AG08395 (cell line): ENCODE measurements at places on chromosomes 13 and 19.

DNA sequence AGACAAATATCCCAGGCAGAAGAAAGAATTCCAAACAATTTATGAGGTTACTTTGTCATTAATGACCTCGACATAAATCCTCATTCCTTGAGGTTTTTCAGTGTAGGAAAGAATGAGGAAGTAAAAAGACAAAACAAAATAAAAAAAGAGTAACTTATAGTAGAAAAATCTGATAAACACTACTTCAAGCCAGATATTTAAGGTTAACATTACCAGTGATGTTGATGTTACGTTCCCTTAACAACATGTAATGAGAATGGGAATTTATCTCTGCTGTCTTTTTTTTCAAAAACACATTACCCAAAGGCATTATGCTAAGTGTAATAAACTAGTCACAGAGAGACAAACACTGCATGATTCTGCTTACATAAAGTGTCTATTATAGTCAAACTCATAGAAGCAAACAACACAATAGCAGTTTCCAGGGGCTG is 935.1 kb downstream of the SLITRK1 start:
- no peak for DNase-seq

DNA sequence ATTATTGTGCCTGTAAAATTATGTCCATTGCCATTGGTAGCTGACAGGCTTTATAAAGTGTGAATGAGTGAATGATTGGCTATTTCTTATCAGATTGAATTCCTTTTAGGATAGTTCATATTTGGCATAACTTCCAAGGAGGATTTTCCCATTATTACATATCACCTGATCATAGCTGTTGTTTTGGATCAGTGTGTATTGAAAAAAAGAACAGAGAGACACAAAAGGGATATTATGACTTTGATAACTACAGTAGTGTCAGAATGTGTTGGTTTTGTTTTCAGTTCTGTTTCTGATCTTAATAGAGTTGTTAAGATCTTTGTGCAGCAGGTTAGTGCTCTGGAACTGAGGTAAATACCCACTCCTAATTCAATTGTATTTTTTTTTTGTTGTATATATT is 103.8 kb downstream of the LRCH1 start:
- no peak for DNase-seq

GRCh38 chr19:3670796-3671679 is 29.2 kb downstream of the PIP5K1C start:
- DNase-seq, result peak; percentile 80

- no peak for DNase-seq
Observed at GRCh38 chr13:48733739-48734335, 80.1 kb downstream of the CYSLTR2 start.

GRCh38 chr13:64553411-64554129 is 2676.6 kb downstream of the PCDH9 start:
- DNase-seq, result no peak

GRCh38 chr19:43498233-43498842 is 6.2 kb downstream of the PHLDB3 start:
- no peak for DNase-seq

DNA sequence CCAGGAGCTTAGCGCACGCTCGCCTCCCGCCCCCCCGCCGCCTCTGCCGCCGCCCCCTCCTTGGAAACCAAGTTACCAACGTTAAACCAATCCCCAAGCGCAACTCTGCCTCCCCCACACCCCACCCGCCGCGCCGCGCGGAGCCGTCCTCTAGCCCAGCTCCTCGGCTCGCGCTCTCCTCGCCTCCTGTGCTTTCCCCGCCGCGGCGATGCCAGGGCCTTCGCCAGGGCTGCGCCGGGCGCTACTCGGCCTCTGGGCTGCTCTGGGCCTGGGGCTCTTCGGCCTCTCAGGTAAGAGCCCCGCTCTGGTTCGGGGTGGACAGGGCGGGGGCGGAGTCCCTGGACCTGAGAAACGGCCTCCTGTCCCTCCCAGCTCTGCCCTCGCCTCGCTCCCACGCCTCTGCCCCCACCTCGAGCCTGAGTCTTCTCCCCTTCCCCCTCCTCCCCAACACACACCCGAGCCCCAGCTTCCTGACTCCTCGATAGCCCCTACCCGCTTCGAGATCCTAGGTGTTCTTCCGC is at the start of gene ICAM5:
Gene ICAM5, plus strand, starts transcription at position 117 of the 521 bp plus-strand sequence. Its CDS starts 92 bp downstream, at position 209.
- DNase-seq, result no peak

DNA sequence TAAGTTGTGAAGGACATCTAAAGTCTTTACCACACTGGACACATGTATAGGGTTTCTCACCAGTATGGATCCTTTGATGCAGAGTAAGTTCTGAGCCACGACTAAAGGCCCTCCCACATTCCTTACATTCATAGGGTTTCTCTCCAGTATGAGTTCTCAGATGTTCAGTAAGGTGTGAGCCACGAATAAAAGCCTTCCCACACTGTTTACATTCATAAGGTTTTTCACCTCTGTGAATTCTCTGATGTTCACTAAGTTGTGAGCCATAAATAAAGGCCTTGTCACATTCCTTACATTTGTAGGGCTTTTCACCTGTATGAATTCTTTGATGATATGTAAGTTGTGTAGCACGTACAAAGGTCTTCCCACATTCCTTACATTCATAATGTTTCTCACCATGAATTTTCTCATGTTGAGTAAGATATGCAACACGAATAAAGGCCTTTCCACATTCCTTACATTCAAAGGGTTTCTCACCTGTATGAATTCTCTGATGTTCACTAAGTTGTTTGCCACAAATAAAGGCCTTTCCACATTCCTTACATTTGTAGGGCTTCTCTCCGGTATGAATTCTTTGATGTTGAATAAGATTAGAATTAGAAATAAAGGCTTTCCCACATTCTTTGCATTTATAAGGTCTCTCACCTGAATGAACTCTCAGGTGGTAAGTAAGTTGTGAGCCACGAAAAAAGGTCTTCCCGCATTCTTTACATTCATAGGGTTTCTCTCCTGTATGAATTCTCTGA is 29.8 kb downstream of the ZNF571 start:
- DNase-seq, result no peak

GRCh38 chr19:38729653-38730469 is 14.4 kb downstream of the CAPN12 start:
- DNase-seq, result peak; percentile 52

- no peak for DNase-seq
Observed at GRCh38 chr19:19661141-19661674, 2.3 kb downstream of the ATP13A1 start.

- no peak for DNase-seq
Observed at GRCh38 chr19:33376941-33377557, 3.5 kb downstream of the CEBPG start.
